ENCODE measurements at places on chromosomes 1 and 21. TPM values are rescaled to one million over a fixed set of nuclear protein-coding genes. Genes with fewer than 3 reads are reported as not detected.

Gene FLG
- 0.06 TPM for total RNA-seq

Gene SYT11
- total RNA-seq: 6.3 TPM

Gene RPE65
- not detected for total RNA-seq

Gene CLCNKB
- not detected for total RNA-seq

Gene DDAH1
- 97.5 TPM for total RNA-seq

Gene OR2AK2
- not detected for total RNA-seq

DNA sequence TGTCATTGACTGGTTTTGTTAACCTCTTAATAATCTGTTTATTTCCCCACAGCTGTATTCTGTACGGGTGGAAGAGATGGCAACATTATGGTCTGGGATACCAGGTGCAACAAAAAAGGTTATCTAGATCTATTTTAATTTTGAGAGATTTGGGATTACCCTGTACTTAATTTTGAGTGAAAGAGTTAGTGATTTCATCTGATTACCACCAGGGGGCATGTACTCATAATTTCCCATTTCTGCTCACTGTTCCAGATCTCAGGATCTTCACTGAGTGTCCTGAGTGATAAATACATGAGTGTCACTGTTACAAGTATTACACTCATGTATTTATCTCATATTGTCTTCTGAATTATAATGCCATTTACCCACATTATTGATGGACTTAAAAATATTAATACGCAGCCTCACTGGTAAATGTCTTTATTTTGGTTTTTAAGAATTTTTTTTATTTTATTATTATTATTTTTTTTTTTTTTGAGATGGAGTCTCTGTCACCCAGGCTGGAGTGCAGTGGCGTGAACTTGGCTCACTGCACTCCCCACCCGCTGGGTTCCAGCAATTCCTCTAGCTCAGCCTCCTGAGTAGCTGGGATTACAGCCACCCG lies 27.4 kb downstream of the DTL start:
- peaks cover 87% of the 10 kb centered on the region for H3K36me3 ChIP-seq
- no peak overlapping the region for H3K4me3 ChIP-seq
- no peaks in the 10 kb centered on the region for H3K4me1 ChIP-seq
- H3K27me3 ChIP-seq: no peaks in the 10 kb centered on the region
- H3K27ac ChIP-seq: no peak overlapping the region

GRCh38 chr1:74463333-74463988 lies 49.0 kb downstream of the LRRC53 start:
- H3K4me1 ChIP-seq: no peaks in the 10 kb centered on the region
- no peak overlapping the region for H3K27ac ChIP-seq
- H3K27me3 ChIP-seq: 0 out of 2 replicates have a peak, but pooled peaks cover 3% of the 10 kb centered on the region
- no peaks in the 10 kb centered on the region for H3K36me3 ChIP-seq
- no peak overlapping the region for H3K4me3 ChIP-seq

DNA sequence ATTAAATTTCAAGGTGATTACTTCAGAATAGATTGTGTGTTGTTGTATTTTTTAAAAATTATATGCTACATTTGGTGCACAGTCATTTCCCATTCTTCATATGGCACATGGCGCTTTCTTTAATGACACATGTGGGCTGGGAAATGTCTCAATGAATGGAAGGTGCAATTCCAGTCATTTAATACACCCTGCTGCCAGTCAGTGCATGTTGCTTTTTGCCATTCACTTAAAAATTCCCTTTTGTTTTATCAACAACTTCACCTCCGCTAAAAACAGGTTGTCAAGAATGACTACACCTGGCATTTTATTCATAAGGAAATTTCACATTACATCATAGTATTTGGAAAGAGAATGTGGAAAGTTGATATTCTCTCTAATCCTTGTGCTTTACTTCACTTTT lies 716.4 kb upstream of the ADAMTS5 start:
- no peaks in the 10 kb centered on the region for H3K27me3 ChIP-seq
- H3K4me3 ChIP-seq: no peak overlapping the region
- no peaks in the 10 kb centered on the region for H3K36me3 ChIP-seq
- no peaks in the 10 kb centered on the region for H3K4me1 ChIP-seq
- H3K27ac ChIP-seq: no peak overlapping the region

GRCh38 chr21:32249511-32250280 lies 29.2 kb downstream of the MIS18A start:
- no peak overlapping the region for H3K27ac ChIP-seq
- DNase-seq: no peak
- H3K4me3 ChIP-seq: no peak overlapping the region
- H3K4me1 ChIP-seq: peaks cover 14% of the 10 kb centered on the region
- H3K36me3 ChIP-seq: no peaks in the 10 kb centered on the region

DNA sequence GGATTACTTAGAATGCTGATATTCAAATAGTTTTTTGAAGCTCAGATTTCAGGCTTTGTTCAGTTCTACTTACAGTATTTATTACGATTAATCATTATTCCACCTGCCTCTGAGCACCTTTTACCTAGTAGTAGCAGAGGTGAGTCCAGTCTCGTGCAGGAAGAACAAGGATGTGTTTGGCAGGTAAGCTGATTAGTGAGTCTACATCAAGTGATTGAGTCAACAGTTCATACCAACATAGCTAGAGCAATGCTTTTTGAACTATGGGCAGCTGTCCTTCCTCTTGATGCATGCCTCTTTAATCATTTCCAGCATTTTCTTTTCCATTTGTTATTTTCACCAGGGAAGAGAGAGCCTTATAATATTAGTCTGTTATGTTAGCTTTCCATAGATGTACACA lies 838.9 kb downstream of the USP25 start:
- H3K27me3 ChIP-seq: no peaks in the 10 kb centered on the region
- H3K4me1 ChIP-seq: peaks cover 49% of the 10 kb centered on the region
- H3K27ac ChIP-seq: no peak overlapping the region
- no peak for DNase-seq
- H3K4me3 ChIP-seq: no peak overlapping the region

DNA sequence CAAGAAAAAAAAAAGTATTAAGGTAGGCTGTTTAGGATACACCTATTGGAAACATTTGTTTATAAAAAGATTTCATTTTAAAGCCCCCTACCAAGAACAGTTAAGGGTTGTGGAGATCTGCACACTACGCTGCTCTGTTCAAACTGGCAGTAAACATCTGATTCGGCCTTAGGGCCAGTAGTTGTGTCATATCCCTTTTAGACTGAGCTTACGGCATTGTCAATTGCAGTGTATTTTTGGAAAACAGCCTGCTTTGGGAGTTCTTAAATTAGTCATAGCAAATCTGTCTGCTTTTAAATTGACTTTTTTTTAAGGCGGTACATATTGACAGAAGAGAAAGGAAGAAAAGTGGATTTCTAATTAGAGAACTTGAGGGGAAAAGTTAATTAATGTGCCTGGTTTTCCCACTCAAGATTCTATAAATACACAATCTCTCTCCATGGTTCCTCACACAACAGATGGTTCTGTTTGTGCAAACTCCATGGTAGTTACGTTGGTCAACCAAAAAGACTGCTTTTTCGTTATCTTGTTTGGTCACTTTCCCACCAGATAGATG lies 1.7 kb upstream of the ELK4 start:
- peaks cover 7% of the 10 kb centered on the region for H3K36me3 ChIP-seq
- peaks cover 16% of the 10 kb centered on the region for H3K4me1 ChIP-seq
- H3K27me3 ChIP-seq: peaks cover 21% of the 10 kb centered on the region
- no peak for DNase-seq

DNA sequence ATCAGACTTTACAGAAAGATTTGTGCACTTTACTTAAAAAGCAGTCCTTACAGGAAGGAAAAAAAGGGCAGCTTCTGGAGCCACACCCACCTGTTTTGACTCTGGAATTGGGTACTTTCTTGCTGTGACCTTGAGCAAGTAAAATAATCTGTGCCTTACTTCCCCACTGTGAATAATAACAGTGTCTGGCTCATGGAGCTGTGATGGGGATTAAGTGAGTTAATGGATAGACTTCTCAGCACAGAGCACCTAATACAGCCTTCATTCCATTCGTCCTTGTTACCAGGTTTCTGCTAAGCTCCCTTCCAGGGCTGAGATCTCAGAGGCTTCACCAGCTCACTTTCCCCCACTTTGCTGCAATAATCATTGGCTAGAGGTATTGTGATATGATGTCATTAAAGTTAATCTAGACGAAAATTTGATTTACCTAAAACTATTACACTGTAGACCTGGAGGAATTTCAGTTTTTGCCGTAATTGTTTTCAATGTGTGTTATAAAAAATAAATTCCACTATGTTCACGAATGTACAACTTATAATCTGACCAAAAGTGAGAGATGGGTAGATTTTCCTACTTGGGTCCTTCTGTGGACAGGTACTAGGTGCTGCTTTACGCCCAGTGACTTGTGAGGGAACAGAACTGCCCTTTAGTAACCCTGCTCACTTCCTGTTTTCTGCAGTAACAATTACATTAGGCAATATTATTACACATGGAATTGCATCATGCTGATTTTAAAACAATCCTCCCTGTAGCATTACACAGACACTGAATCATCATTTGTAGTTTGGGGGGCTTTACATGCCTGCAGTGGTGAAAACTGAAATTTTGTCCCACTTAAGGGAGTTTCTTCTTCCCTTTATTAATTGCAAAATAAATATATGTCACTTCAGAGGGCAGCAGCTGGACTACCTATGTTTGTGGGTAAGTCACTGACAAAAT lies 19.7 kb upstream of the ABCG1 start:
- H3K36me3 ChIP-seq: no peaks in the 10 kb centered on the region
- H3K27ac ChIP-seq: peak overlapping the region; percentile 18
- peaks cover 17% of the 10 kb centered on the region for H3K4me1 ChIP-seq
- H3K27me3 ChIP-seq: no peaks in the 10 kb centered on the region
- peak; percentile 17 for DNase-seq

DNA sequence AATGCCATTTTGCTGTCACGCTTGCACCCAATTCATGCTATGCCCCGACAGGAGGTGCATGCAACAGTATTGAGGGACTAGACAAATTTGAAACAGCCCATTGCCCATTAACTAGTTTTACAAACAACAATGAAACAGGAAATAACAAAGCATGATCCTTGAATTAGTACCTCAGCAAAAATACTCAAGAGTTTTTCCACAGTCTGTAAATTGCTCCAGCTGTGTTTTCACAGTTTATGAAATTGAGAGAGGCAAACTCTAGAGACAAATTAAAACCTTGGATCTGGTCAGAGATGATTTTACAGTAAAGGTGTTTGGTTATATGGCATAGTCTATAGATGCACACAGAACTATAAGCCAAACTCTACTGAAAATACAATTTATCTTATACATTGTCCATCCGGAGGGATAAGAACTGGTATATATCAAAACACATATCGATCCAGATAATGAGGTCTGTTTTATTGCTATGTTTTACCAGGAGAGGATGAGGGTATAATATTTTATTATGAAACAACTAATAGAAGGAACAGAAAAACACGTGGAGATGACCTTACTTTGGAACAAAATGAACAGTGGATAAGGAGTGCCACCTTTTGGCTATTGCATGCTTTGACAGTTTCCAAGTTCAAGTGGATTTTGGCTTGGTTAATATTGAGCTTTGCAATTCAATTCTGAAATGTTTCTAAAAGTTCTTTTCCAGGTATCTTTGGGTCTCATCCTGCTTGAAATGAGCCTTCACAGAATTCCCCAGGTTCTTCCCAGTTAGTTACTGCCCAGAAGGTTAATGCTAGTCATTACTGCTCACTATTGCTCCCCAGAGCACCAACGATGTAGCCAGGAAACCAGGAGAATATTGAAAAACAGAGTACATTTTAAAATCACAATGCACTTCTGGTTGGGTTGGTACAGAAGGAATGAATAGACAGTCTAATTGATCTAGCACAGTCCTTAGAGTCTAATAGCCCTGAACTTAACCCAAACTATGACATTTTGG lies 45.7 kb downstream of the ZC3H11B start:
- H3K36me3 ChIP-seq: no peaks in the 10 kb centered on the region
- no peak overlapping the region for H3K4me3 ChIP-seq
- H3K27me3 ChIP-seq: peaks cover 5% of the 10 kb centered on the region
